ENCODE measurements at places on chromosomes 6 and 20.

DNA sequence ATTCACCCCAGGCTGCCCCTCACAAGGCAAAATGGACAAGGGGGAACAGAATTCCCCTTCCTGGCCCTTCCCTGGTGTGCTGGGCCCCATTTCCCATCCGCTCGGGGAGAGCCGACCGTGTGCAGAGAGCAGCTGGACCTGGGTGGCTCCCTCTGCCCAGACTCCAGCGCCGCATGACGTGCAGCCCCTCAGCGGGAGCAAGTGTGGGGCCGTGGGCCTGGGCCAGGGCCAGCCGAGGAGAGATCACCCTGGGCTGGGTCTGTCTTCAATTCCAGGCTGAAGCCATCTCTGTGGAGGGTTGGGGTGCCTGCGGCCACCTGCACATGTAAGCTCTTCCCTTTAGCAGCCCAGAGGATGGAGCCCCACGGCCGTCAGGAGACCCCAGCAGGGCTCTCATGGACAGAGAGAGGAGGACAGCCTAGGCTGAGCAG is 241.8 kb downstream of the TTLL2 start:
- no peak for DNase-seq

- DNase-seq: no peak
These were observed 156.3 kb upstream of the SNX9 start for GRCh38 chr6:157666729-157667128.

GRCh38 chr6:107539409-107539808 is 49.5 kb downstream of the SOBP start:
- DNase-seq: no peak

GRCh38 chr20:63791497-63792156 is 39.4 kb downstream of the ZBTB46 start:
- DNase-seq: no peak

DNA sequence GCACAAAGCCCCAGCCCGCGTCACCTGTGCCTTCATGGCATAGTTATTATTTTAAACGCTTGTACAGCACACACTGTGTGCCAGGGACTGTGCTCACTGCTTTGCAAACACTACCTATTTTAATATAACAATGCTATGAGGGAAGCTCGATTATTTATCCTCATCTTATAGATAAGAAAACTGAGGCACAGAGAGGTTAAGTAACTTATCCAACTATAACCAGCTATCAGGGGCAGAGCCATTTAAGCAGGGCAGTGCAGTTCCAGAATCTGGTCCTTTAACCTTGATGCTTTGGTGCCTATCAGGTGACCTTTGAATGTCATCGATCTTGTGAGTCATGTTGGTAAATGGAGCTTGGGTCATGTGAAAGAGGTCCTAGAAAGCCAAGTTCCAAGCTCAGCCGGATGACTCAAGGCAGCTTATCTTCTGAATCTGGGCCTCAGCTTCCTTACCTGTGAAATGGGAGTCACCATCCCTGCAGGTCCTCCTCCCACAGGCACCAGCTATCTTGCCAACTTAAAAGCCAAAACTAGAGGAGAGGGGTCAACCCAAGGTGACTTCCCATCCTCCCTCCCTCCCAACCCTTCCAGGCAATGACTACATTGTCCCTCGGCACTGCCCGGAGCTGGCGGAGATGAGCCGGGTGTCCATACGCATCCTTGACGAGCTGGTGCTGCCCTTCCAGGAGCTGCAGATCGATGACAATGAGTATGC is 56.4 kb upstream of the TTPAL start:
- DNase-seq: no peak

- DNase-seq: no peak
These were observed 9.2 kb upstream of the SIRPD start for GRCh38 chr20:1566701-1567100.

GRCh38 chr20:11267762-11268335 is 594.0 kb upstream of the JAG1 start:
- DNase-seq: no peak

DNA sequence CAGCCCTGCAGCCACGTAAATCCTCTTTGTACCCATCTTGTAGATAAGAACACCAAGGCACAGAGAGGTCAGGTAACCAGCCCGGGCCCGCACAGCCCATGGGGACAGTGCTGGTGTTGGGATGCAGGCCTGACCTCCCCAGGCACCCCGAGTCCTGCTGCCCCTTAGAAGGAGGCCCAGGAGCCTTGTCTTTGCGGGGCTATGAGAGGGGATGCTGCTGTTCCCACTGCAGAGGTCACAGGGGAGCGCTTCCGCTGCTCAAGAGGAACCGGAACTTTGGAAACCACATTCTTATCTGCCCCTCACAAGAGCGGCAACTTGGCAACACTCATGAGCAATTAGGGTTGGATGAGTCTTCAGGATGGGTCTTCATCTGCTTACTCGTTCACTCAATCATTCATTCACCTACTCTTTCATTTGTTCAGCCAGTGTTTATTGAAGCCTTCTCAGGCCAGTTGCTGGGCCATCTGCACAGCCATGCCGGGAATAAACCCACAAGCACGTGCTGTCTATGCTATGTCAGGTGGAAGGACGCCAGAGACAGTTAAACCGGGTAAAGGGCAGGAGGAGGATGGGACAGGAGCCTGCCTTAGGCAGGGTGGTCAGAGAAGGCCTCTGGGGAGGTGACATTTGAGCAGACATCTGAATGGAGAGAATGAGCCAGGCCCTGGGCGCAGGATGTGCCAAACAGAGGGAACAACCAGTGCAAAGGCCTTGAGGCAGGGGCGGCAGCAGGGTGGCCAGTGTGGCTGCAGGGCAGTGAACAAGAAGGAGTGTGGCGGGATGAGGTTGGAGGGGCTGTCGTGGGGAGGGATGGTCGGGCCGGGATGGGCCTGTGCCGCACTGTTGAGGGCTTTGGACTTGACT is 60.8 kb downstream of the RBM38 start:
- no peak for DNase-seq

DNA sequence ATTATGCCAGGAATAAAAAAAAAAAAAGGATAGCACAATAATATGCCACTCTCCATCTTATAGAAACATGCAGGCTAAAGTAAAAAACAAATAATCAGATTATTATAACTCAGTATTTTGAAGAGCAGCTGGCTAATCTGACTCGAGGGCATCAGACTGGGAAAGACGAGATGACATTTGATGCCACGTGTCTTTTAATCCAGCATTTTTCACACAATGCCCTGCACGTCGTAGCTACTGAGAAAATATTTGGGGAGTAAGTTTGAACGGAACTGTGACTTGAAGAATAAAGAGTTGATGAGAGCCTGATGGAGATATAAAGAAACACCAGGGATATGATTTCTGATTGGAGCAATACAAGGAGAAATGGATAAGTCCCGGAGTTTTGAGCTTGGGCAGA is 237.7 kb downstream of the ARID1B start:
- no peak for DNase-seq

DNA sequence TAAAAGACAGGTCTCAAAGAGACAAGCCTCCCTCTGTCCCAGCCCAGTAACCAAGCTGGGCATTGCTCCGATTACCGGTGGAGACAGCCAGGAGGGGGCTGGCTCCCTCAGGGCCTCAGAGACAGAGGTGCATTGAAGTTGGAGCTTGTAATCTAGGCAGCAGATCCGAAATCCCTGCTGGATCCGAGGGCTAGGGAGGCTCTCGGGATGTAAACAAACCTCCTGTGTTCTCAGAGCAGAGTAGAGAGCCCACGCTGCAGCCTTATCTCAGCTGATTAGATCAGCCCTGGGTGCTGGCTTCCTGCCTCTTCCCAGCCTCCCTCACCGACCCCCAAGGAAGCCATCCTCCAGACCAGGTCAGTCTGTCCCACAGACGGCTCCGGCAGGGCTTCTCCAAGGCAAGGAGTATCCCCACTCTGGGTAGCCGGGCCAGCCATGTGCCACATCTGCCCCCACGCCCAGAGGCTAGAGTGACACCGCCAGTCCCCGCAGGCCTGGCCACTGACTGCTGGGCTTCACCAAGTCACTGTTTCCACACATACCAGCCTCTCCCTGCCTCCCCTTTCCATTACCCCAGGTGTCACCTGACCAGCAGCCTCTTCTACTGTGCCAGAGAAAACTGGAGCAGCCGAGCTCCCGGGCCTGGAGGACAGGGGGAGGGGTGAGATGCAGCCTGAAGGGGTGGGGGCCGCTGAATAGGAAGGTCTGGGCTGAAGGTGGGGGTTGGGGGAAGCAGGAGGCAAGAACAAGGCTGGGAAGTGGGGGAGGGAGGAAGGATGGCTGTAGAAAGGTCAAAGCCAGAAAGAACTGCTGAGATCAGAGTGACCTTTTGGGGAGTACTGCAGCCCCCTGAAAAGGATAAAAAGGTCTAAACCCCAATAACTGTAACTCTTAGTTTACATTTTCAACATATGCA is 6.0 kb downstream of the SDC4 start:
- no peak for DNase-seq

- no peak for DNase-seq
These were observed 14.4 kb downstream of the TGM6 start for GRCh38 chr20:2395136-2395535.

DNA sequence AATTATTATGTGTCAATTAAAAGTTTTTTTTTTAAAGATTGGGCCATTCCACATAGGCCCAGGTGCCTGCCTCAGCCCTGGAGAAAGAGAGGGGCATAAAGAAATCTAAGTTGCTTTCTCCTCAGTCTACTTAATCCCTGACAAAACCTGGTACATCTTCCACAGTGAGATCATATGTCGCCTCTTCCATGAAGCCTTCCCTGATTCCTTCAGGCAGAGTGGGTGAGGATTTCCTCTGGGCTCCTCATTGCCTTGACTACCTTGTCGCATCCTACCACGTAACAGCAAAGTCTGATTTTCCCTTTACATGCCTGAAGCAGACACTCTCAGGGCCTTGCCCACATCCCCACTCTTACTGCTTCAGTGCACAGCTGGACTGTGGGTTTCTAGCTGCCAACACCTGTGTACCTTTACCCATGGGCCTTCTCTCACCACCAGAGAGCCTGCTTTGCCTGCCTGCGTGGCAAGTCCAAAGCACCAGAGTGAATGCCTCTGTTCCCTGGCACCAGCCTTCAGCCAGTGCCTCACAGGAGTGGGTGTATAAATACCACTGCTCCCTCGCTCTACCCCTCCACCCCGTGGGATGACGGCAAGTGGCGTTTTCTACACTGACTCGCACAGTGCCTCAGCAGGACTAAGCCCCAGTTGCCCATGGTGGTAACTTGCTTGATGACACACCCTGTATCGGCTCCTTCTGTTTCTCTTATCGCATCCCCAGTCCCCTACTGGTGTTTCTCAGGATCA is 68.0 kb downstream of the EYA2 start:
- no peak for DNase-seq

GRCh38 chr6:41664271-41664670 is 26.0 kb downstream of the MDFI start:
- no peak for DNase-seq
